Cerebellar cortex (tissue), 1 donor: ENCODE measurements at places on chromosomes 4 and X.

- DNase-seq = no peak
These were observed 95.6 kb downstream of the PHKA2 start for GRCh38 chrX:18888281-18888680.

DNA sequence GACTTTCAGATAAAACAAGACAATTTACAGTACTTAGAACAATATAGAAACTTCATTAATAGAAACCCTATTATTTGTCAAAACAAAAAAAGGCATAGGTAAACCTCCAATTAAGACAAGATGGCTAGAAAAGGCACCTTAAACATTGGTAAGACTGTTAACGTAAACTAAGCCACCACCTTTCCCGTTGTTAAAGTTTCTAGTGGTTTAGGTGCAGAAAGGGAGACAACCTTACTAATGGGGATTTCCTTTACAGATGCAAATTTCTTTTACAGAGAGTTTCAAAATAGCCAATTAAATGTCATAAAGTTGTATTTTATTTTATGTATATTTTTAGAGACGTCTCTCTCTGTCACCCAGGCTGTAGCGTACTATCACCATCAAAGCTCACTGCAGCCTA is 7.5 kb upstream of the NXF3 start:
- no peak for DNase-seq

GRCh38 chrX:80817002-80817401 is 7.3 kb upstream of the BRWD3 start:
- DNase-seq = no peak

DNA sequence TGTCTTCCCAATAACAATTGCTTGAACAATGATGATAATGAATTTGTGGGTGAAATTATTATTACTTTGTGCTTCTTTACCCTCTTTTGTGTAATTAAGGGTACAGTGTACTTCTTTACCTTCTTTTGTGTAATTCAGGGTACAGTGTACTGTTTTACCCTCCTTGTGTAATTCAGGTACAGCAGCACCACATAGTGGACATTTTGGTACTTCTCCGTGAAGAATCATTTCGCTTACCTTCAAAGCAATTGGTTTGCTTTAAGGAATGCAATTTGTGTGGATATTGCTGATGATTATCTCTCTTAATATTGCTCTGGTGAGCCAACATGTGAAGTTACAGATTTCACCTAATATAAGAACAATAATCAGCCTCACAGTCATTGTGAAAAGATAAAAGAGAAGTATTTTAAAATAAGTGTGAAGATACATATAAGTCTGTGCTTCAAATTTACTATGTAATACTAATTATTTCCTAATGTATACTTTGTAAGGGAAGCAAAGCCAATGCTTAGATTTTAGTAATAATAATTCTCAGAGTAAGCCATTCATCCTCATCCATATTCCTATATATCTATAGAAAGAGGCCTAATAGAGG is 27.2 kb upstream of the SEC24B start:
- peak; percentile 56 for DNase-seq

GRCh38 chrX:38426785-38427184 is 74.4 kb downstream of the OTC start:
- DNase-seq = no peak

GRCh38 chrX:19846995-19847790 is 40.2 kb downstream of the SH3KBP1 start:
- no peak for DNase-seq

GRCh38 chrX:130120321-130120731 is 10.0 kb upstream of the ELF4 start:
- DNase-seq = no peak

DNA sequence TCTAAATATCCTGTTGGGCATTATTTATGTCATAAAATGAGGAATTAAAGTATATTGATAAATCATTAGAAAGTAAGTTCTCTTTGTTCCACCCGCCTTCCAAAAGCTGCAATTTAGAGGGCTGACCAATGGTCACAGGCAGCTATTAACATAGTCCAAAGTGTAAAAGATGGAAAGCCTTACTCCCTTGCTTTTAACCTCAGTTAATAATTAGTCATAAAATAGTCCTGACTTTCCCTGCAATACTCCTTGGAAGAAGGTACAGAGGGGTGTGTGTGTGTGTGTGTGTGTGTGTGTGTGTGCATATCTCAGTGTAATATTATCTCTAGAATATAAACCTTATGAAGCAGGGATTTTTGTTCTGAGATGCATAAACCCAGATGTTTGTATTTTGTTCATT is 275.4 kb downstream of the FAT4 start:
- no peak for DNase-seq

DNA sequence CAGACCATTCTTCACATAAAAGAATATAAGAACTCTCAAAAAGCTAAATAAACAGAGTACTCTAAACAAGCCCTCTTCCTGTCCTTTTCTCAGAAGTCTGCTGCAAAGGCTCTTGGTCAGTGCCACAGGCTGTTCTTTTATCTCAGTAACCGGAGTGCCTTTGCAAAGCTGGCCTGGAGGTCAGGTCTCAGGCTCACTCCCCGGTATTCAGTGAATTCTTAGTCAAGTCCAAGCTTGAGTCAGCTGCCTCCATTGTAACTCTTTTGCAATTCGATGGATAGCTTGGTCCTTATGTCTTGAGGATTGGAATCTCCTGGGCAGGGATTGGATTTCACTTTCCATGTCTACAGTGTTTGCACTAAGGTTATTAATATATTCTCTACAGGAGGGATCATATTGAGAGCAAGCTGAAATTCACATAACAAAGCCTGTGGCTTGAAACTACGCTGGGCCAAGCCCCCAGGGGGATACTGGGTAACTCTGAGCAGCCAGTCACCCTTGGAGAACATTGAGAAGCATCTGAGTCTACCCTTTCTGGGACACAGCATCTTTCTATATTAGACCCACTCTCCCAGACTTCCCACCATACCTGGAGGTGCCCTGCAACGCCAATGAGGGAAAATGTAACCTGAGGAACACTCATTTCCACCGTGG is 10.0 kb upstream of the HS6ST2 start:
- DNase-seq = no peak
